ENCODE measurements at places on chromosomes 3 and 15.

- DNase-seq = no peak
Observed at GRCh38 chr3:183085634-183086390, 13.5 kb downstream of the MCCC1 start.

DNA sequence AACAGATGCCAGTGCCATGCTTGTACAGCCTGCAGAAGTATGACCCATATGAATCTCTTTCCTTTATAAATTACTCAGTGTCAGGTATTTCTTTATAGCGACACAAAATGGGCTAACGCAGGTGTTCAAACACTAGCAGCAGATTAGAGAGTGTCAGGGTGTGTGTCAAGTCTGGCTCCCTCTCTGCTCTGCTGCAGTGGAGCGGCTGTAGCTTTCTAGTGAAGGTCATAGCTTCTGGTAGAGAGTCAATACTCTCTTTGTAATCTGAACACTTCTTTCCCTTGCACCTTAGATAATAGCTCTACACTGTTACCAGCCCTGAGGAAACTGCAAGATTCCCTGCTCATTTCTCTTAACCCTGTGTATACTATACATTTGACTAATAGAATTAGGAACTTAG is 483.2 kb upstream of the TGFBR2 start:
- no peak for DNase-seq

DNA sequence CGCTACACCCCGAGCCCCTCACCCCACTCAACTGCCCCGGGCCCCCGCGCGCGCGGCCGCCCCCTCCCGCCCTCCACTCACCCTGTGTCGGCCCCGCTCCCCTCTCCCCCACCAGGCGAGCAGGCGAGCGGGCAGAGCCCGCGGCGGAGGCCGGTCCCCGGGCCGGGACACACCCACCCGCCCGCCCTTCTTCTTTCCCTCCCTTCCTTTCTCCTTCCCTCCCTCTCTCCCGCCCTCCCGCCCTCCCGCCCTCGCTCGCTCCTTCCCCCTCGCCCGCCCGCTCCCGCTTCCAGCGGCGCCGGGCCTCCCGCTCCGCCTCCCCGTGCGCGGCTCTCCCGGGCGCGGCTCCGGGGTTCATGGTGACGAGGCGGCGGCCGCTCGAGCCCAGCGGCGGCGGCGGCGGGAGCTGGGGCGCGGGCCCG is at the start of gene CTDSPL:
Gene CTDSPL (plus strand): TSS at position 261 of the 422 bp plus-strand sequence. CDS start 320 bp downstream, outside the sequence.
- no peak for DNase-seq

DNA sequence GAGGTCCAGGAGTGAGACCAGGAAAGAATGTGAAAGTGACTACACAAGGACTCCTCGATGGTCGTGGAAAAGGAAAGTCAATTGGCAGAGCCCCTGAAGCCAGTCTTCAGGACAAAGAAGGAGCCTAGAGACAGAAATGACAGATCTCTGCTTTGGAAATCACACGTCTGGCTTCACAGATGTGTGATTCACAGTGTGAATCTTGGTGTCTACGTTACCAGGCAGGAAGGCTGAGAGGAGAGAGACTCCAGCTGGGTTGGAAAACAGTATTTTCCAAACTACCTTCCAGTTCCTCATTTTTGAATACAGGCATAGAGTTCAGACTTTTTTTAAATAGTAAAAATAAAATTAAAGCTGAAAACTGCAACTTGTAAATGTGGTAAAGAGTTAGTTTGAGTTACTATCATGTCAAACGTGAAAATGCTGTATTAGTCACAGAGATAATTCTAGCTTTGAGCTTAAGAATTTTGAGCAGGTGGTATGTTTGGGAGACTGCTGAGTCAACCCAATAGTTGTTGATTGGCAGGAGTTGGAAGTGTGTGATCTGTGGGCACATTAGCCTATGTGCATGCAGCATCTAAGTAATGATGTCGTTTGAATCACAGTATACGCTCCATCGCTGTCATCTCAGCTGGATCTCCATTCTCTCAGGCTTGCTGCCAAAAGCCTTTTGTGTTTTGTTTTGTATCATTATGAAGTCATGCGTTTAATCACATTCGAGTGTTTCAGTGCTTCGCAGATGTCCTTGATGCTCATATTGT is 6.0 kb downstream of the CCR2 start:
- DNase-seq = no peak

DNA sequence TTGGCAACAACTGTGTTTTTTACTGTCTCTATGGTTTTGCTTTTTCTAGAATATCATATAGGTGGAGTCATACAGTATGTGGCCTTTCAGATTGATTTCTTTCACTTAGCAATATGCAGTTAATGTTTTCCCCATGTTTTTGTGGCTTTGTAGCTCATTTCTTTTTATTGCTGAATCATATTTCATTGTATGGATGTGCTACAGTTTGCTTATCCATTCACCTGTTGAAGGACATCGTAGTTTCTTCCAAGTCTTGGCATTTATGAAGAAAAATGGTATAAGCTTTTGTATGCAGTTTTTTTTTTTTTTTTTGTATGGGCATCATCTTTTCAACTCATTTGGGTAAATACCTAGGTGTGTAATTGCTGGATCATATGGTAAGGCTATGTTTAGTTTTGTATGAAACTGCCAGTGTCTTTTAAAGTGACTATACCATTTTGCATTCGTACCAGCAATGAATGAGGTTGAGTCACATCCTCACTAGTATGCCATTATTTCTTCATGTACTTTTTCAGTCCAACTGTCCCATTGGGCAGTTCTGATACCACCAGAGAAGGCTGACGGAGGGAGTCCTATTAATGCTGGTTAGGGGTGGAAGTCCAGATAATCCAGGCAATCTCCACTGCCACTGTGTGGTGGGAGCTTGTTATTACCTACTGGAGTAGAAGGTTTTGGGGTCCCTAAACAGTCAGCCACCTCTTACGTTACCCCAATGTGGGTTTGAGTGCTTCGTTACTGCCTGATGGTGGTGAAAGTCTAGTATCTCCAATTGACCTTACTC is 210.5 kb downstream of the DOCK3 start:
- no peak for DNase-seq

- DNase-seq = no peak
Observed at GRCh38 chr15:78266229-78266628, 1.9 kb downstream of the DNAJA4 start.

- no peak for DNase-seq
Observed at GRCh38 chr3:53579636-53580035, 85.2 kb downstream of the CACNA1D start.

DNA sequence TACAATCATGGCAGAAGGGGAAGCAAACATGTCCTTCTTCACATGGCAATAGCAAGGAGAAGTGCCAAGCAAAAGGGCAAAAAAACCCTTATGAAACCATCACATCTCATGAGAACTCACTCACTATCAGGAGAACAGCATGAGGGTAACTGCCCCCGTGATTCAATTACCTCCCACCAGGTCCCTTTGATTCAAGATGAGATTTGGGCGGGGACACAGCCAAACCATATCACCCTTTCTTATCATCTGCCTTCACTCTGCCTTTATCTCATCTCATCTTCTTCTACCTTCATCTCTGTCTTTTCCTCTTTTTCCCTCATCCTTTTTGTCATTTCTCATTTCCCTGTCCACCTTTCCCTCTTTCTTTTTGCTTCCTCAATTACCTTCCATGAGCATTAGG is 149.6 kb downstream of the AGBL1 start:
- no peak for DNase-seq

- DNase-seq = peak; percentile 76
Observed at GRCh38 chr15:89874926-89875564, 18.7 kb downstream of the AP3S2 start.

GRCh38 chr3:131223373-131224289 is 157.9 kb upstream of the NUDT16 start:
- DNase-seq = no peak

GRCh38 chr15:98330258-98330657 is 318.1 kb upstream of the IGF1R start:
- no peak for DNase-seq

- no peak for DNase-seq
Observed at GRCh38 chr3:24460974-24461373, 33.7 kb downstream of the THRB start.

DNA sequence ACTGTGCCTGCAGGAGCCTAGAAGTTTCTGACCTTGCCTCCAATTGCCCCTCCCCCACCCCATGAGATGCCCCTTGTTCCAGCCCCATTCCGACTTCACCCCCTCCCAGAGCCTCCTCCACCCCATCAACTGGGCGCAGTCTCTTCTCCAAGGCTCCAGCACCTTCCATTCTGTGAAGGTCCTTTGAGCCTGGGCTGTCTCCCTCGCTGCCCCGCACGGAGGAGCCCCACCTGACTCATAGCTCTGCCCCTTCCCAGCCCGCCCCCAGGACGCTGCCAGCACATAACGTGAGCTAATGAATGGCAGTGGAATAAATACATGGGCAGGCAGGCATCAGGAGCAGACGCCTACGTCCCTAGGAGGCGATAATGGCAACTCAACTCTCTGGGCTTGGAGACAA is 113.1 kb downstream of the NUP210 start:
- DNase-seq = no peak

GRCh38 chr3:61669668-61670299 is 108.4 kb downstream of the PTPRG start:
- no peak for DNase-seq

DNA sequence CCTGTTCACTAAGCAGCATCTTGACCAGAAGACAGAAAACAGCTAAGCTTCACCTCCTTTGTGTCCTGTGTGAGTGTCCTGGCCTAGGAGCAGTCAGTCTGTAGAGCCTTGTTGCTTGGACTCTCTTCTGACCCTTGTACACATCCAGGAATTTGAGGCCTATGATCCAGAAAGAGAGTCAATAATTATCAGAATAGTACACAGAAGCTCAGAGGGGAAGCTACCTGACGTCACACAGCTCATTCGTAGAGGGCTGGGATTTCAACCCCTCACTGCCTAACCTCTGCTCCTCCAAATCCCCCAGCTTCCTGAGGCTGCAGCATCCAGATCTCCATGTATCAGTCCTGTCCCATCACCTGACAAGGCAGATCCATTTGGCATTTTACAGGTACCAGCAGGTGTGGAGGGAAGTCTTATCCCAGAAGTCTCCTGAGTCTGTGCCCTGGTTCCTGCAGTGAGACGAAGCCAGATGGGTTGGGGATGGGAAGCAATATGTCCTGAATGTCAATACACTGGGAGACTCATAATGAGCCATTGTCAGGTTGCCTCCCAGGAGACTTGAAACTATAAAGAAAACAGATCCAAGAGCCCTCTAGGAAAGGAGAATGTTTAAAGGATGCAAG is 203.1 kb downstream of the MINAR1 start:
- no peak for DNase-seq

DNA sequence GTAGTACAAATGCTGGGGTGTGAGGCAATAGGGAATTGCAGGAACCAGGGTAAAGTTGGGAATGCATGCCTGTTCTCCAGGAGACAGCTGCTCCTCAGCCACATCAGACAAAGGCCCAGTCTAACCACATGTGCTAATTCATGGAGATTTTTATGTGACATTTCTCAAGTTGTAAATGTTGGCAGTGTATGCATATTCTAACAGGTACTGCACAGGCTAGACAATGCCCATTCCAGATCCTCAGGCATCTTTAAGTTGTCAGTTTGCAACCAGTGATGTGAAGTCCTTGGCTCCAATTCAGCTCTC is 84.9 kb downstream of the EEFSEC start:
- DNase-seq = no peak

- no peak for DNase-seq
Observed at GRCh38 chr15:26848498-26848897, 18.4 kb upstream of the GABRA5 start.

DNA sequence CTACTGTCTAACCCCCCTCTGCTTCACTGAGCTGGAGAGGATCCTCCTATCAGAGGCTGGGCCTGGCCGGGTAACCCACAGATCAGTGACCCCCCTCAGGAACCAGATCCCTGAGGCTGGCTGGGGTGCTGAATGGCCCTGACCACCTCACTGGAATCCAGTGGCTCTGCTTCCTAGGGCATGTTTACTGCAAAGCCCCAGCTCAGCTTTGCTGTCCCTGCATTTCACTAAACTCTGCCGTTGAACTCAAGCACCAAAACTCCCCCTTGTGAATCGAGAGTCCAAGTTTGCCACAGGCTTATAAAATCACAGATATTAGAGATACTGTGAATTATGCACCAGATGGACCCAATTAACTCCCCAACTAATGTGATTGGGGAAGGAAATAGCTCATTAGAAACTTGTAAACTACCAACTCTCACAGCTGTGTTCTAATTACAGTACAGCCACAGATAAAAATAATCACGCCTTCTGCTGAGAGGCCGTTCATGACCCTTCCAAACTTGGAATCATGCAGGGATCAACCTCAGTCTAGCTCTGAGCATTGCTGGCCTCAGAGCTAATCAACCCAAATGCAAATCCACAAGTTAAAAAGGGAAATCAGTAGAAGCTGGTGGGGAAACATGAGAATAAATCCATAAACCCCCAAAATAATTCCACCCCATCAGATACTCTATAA is 47.0 kb downstream of the OCA2 start:
- no peak for DNase-seq

DNA sequence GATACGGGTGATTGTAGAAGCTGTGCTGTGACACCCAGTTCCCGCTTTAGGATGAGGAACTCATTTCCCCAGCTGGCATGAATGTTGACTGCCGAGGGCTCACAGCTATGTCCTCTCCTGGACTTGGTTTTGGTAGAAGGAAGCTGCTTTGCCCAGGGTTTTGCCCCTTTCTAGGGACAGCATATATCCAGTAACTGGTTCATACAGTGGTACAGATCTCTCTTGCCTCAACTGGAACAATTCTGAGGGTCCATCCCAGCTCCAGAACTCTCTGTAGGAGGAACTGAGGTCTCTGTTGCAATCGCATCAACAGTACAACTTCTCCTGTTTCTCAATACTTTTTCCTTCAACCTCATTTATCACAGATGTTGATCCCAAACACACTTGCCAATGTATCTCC is 54.5 kb upstream of the FNDC3B start:
- DNase-seq = no peak

DNA sequence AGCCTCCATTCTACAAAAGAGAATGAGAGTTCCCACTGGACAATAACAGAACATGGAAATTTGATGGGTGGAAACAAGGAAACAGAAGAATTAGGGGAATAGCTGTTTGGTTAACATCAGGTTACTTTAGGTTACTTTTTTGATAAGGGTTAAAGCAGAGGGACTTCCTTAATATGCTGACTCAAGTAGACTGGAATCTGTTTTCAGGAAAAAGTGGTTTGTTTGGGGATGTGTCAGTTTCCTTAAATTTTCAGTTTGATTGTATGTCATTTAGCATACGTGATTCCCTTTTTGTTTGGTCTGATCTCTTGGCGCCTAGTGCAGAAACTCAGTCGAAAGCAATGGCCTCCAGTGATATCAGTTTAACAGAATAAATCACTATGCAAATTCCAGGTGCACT is 411.8 kb upstream of the GRM7 start:
- no peak for DNase-seq

GRCh38 chr15:93664213-93664956 is 567.0 kb upstream of the MCTP2 start:
- no peak for DNase-seq

Measured in activated T-cell treated with anti-CD3 and anti-CD28 coated beads for 24 hours (primary cell).